ENCODE measurements at places on chromosomes 3 and 15. TPM values are rescaled to one million over a fixed set of nuclear protein-coding genes. Genes with fewer than 3 reads are reported as not detected.

SPTBN5 gene
- 8.7 TPM for polyA plus RNA-seq

ALDH1A2 gene
- polyA plus RNA-seq, result 2.3 TPM

C15orf39 gene
- 8.0 TPM for polyA plus RNA-seq

LOXL1 gene
- 66.6 TPM for polyA plus RNA-seq

DNA sequence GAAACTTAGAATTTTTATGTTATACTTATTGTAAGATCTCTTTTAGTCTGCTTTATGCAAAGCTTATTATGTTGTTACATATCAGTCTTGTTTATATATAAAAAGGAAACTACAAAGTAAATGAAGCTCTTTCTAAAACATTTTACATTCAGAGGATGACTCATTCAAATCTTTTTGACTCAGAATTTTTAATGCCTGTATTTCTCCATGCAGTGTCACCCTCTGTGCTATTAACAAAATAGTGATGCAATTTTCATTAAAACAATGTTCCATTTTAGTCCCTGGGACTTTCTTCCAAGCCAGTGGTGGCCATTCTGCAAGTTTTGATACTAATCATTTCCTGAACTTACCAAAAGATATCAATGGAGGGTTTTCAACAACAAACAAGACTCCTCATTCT is 216.1 kb downstream of the NAALADL2 start:
- no peak for DNase-seq

DNA sequence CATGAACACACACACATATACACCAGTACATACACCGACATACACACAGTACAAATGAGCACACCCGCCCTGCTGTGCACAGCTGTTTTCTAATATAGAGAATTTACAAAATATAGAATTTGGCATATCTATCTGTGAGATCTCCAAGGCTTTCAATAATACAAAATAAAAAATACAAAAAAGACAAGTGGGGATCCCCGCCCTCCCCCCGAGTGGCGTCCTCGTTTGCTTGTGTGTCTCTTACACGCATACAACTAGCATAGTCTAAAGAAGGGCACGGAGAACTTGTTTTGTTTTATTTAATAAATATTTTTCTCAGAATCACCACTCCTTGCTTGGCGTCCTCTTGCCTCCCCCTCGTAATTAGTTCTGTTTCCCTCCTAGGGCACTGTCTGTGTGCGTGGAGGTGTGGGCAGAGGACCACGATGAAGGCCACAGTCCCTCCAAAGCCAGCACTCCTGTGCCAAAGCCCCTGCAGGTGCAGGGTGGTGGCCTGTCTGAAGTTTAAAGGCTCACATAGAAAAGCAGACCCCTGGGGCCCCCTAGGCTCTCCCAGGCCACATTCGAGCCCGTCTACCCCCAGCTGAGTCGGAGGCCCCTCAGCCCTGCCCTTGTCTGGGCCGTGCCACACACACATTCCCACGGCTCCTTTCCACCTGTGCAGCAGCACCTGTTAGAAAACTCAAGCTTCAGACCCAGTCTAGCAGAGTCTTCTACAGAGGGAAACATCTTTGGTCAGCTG is 82.1 kb downstream of the SEC22A start:
- DNase-seq, result no peak

DNA sequence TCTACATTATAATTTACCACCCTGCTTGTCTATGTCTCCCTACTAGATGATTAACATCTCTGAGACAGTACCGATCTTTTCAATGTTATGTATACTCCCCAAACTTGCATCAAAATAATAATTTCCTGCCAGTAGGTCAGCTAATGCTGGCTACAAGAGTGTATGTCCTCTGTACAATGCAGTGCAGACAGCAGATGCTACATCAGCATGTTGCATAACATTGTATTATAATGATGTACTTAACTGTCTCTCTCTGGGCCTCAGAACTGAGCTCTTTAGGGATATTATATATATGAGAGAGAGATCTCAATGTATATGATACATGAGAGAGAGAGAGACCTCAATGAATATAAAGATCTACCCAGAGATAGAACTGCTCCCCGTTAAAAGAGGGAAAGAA is 456.6 kb downstream of the SHQ1 start:
- DNase-seq, result no peak

DNA sequence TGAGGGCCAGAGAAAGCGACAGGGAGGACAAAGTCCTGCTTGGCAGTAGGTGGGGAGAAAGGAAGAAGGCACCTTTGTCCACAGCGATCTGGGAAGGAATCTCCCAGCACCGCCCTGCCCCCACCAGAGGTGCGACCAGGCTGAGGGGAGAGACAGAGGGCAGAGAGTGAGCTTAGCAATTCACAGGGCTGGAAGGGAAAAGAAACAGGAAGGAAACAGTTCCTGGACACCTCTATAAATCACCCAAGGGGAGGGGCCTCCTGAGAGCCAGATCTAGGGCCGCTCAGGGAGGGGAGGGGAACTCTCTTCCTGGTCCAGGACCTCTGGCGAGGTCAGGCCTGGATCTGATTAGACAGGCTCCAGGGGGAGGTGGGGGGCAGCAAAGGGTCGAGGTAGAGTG is 35.4 kb downstream of the RNU5B-1 start:
- DNase-seq, result no peak

DNA sequence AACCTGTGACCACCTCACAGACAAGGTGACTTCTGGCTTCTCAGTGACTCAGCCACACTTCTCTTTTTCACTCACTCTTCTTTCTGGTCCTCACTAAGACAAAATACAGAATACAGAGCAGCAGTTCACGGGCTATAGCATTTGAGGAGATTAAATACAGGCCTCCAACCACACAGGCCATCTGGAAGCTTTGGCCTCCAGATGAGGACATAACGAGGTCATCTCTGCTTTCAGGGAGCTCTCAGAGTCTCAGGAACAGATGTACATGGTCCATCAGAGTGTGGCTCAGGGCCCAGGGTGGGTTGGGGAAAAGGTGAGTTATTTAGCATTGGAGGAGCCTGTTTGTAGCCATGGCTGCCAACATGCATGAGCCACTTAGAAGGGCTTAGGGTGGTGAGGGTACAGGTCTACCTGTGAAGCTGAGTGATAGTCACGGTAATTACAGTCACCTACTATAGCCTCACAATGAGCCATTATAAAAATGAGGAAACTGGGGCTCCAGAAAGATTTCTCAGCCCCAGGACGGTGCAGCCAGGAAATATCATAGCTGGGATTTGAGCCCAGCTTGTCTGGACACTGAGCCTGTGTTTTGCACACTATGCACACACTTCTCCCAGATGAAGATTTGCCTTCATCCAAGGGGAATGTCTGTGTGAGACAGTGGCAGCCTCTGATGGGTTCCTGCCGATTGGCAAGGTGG is 159.8 kb upstream of the CTDSPL start:
- DNase-seq, result no peak

- DNase-seq, result peak; percentile 53
These were observed 48.3 kb downstream of the MB21D2 start for GRCh38 chr3:192869131-192870031.

- DNase-seq, result no peak
These were observed 120.5 kb downstream of the ZNF609 start for GRCh38 chr15:64580696-64581407.

GRCh38 chr3:30741889-30742288 is 135.5 kb downstream of the TGFBR2 start:
- DNase-seq, result no peak

- DNase-seq, result no peak
These were observed 24.1 kb downstream of the DUOX2 start for GRCh38 chr15:45089712-45090373.
